Suppressor macrophage (primary cell): ENCODE measurements at places on chromosomes 12 and 14.

DNA sequence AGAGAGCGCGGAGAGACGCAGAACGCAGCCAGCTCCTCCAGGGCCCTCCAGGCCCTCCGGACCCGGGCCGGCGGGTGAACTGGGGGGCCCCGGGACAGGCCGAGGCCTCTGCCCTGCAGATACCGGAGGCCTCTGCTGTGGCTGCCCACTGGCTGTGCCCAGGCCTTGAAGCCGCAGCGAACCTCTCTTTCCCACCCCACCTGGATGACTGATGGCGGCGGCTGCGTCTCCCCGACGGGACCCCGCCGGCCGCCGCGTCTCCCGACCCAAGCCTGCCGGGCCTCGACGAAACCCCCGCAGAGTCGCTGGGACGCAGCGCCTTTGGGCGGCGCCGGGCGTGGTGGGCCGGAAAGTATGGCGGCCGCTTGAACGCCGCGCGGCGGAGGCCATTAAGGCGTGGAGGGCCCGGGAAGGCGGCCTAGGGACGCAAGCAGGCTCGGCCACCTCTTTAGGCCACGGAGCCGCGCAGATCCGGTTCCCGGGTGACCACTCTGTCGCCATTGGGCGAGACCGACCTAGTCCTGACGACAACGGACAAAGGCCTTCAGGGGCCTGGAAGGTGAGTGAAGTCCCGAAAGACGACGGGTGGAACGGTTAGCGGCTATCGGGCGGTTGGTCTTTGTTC lies 8.4 kb upstream of the ERGIC2 start:
- DNase-seq: no peak

GRCh38 chr14:22448905-22449599 lies 140.0 kb downstream of the DAD1 start:
- peak; percentile 67 for DNase-seq

DNA sequence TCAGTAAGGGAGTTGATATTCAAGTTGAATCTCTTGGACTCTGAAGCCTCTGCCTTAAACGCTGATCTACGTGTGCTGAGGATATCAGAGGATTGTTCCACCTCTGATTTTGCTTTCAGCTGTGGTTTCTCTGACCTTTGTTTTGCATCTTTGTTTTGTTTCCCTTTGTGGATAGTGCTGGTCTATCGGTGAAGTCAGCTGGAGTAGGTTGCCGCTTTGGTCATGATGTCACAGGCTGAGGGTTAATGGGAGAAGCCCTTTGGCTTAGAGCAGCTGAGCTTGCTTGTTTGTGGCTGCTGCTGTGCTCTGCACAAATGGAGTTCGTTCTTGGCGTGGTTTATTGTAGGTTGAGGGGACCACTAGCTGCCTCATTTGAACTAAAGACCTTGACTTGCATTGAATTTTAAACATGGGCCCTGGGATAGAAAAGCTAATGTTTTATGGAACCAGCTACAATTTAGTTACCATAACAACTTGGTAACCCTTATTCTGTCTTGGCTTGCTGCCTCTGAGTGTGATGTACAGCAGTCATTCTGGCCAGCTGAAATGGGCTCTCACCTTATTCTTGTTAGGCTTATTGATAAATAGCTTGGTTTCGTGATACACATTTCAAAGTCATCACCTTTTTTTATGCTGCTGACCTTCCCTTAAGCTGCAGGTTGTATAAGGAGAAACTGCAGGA lies 284.5 kb upstream of the E2F7 start:
- DNase-seq: no peak

- no peak for DNase-seq
Observed at GRCh38 chr12:131000000-131000486, 46.3 kb downstream of the ADGRD1 start.

DNA sequence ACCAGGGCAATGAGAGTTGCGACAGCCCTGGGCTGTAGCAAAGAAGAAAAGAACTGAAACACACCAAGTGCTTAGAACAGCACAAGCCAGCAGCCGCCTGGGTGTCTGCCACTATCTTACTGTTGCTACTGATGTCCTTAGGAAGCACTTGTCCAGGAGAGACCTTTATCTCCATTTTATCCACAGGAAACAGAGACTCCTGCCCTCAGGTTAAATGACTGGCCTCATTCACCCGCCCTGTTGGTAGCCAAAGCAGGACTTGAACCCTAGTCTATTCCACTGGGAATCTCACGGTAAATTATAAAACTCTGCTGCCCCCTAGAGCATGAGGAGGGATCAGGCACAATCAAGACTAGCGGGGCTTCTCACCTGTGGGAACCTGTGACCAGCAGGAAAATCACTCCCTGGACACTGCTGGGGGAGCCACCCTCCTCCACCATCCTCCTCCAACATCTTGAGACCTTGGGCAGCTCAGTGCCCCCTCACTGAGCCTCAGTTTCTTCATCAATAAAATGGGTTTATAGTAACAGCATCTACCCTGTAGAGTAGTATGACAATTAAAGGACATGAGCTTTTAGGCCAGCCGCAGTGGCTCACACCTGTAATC lies 20.5 kb upstream of the TESC start:
- peak; percentile 55 for DNase-seq

- peak; percentile 98 for DNase-seq
Observed at GRCh38 chr12:11580125-11580751, 69.2 kb upstream of the ETV6 start.

GRCh38 chr12:13173012-13173932 lies 23.3 kb upstream of the EMP1 start:
- DNase-seq: peak; percentile 87

GRCh38 chr14:23300687-23301223 lies 1.9 kb downstream of the PPP1R3E start:
- DNase-seq: peak; percentile 51

DNA sequence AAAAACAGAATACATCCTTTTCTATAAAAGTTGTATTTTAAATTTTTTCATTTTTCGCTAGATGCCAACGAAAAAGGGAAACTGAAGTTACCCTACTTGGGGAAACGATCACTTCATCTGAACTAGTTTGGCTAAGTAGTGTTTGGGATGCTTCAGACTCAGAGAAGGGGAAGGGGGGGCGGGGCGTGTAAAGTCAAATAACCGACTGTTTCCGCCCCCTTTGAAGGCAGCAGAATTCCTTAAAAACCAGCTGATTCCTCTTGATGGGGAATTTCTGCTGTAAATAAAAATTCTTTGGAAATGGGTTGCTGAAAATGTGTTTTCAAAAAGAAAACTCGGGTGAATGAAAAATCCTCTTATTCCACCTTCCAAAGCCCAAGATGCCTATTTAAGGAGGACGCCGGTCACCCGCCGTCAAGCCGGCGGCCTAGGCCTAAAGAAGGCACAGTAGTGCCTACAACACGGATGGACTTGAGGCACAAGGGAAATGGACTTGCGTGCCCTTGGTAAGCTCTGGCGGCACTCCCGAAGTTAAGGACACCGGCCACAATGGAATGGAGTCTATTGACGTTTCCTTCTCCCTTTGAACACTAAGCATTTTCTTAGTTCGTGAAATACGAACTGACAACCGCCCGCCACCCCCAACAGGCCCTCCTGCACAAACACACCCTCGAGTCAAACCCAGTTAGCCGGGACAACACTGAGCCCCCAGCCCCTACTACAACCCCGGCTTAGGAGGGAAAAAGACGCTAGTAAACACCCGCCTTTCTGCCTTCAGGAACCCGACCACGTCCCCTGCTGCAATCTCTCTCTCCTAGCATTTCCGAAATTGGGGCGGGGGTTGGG lies 1.9 kb downstream of the ATXN2 start:
- peak; percentile 70 for DNase-seq

DNA sequence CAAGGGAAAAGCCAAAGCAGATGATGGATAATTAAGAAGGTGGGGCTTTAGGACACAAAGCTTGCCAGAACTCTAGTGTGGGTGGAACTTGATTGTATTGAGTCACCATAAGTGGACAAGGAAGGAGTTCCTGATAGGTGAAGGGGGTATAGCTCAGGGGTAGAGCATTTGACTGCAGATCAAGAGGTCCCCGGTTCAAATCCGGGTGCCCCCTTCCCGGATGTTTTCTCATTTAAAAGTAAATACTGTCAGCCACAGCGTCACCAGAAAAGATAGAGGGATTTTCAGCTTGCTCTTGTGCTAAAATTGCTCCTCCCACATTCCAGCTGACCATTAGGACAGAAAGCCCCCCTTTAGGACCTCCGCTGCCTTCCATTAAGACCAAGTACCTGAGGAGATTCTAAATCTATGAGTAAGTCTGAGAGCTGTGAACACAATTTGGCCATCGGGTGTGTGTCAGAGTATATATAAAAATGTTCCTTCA lies 36.6 kb downstream of the DCAF4 start:
- peak; percentile 7 for DNase-seq

DNA sequence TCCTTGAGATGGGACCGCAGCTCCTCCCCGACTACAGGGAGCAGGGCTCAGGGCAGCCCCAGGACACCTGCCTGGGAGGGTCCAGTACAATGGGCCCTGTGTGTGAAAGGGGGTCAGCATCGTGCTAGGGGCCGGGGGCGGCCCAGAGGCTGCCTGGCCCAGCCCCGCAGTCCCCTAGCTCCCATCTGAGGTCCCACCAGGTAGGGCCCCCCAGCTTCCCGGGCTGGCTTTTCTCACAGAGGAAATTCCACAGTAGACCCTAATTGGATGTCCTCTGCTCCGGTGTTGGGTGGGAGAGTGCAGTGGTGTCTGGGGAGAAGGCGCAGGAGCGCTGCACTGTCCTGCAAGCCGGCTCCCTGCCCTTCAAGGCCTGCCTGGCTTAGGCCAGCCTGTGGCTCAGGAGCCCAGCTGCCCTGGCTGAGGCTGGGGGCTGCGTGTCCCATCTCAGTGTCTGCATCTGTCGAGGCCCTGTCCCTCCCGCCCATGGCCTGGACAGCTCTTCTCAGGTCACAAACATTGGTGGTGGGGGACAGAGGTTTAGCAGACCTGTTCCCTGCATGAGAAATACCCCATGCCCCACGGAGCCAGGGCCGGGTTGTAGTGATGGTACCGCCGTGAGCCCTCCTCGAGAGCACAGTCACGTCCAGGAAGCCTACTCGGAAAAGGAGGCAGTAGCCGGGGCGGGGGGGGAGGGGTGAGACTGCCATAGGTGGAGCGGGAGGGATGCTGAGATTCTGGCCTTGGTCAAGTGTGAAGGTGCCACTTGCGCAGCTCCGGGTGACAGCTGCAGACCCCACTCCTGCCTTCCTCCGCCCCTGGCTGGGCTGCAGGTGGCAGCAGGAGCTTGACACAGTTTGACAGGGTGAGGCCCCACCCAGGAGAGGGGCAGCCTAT lies 11.6 kb downstream of the HIP1R start:
- no peak for DNase-seq

- DNase-seq: no peak
Observed at GRCh38 chr12:15756822-15757221, 32.4 kb downstream of the EPS8 start.

DNA sequence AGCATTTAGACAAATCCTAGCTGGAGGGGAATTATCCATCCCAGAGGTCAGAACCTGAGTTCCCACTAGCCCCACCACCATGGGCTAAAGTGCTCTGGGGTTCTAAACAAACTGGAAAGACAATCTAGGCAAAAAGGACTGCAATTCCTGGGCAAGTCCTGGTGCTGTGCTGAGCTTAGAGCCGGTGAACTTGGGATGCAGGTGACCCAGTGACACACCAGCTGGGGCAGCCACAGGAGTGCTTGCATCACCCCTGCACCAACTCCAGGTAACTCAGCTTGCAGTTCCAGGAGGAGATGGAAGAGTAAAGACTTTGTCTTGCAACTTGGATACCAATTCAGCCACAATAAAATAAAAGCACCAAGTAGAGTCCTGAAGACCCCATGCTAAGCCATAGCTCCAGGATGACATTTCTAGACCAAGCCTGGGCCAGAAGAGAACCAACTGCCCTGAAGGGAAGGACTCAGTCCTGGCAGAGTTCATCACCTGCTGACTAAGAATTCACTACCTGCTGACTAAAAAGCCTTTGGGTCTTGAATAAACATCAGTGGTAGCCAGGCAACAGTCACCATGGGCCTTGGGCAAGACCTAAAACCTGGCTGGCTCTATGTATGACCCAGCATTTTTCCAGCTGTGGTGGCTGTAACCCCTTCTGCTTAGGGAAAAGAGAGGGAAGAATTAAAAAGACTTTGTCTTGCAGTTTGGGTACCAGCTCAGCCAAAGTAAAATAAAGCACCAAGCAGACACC lies 223.4 kb upstream of the DIO2 start:
- no peak for DNase-seq

GRCh38 chr14:100049220-100049619 lies 16.0 kb upstream of the EVL start:
- no peak for DNase-seq

- DNase-seq: no peak
Observed at GRCh38 chr12:24198936-24199671, 249.6 kb upstream of the SOX5 start.

- no peak for DNase-seq
Observed at GRCh38 chr14:88563845-88564244, 1.0 kb downstream of the ZC3H14 start.

GRCh38 chr12:112170376-112170775 lies 45.0 kb downstream of the TRAFD1 start:
- peak; percentile 19 for DNase-seq

DNA sequence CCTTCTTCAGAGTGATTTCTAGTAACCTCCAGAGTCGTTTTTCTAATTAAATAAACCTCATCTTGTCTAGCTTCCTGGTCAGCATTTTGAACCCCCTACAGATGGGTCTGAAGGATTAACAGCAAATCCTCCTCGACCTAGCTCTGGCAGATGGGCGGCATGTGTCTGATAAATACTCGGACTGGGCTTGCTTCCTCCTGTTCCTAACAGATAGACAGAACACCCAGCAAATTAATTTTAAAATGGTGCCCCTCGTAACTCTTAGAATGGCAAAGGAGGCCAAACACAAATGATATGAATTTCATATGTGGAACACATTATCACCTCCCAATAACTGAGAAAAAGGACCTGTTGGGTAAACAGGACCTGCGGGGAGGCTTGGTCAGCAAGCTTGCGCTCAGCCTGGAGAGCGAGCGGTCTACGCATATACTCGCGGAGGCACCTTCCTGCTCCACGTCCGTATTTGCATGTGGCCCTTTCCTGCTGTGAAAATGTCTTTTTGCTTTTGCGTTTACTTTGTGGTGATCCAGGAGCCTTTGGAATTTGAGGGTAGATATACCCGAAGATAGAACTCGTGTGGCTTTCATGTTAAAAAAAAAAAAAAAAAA lies 79.6 kb downstream of the OTX2 start:
- DNase-seq: no peak

- no peak for DNase-seq
Observed at GRCh38 chr12:46260913-46261476, 7.8 kb downstream of the SLC38A1 start.

DNA sequence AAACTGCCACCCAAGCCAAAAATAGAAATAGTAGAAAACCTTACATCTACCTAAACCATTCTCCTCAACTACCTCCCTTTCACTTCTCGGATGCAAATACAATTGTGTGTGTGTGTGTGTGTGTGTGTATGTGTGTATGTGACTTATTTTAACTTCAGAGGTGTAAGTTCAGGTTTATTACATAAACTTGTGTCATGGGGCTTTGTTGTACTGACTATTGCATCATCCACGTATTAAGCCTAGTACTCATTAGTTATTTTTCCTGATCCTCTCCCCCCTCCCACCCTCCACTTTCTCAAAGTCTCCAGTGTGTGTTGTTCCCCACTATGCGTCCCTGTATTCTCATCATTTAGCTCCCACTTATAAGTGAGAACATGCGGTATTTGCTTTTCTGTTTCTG lies 592.5 kb upstream of the ATP2B1 start:
- DNase-seq: no peak
